Colonic mucosa (tissue), 4 donors: ENCODE measurements at places on chromosomes 3 and 15.

DNA sequence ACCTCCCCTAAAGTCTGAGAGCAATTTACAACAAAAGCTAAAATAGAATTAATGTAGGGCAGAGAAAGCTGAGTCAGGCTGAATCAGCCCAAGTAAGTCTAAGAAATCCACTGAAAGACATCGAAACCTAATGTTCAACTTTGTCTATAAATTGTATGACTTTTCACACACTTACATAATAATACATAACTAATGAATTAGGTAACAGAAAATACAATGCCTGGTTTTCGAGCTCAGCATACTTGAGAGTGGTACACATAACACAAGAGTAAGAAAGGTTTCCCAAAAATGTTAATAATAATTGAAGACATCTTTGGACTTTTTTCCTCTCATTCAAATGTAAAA lies 55.3 kb upstream of the VGLL4 start:
- DNase-seq, result no peak
- H3K4me3 ChIP-seq, result no peak overlapping the region
- H3K27ac ChIP-seq, result no peak overlapping the region
- H3K36me3 ChIP-seq, result no peaks in the 10 kb centered on the region
- H3K27me3 ChIP-seq, result no peaks in the 10 kb centered on the region

GRCh38 chr15:51874751-51875644 lies 45.5 kb downstream of the TMOD3 start:
- no peak overlapping the region for H3K4me3 ChIP-seq
- H3K36me3 ChIP-seq, result no peaks in the 10 kb centered on the region
- peak overlapping the region; percentile 58 for H3K27ac ChIP-seq
- peak; percentile 49 for DNase-seq
- H3K4me1 ChIP-seq, result peaks cover 5% of the 10 kb centered on the region

DNA sequence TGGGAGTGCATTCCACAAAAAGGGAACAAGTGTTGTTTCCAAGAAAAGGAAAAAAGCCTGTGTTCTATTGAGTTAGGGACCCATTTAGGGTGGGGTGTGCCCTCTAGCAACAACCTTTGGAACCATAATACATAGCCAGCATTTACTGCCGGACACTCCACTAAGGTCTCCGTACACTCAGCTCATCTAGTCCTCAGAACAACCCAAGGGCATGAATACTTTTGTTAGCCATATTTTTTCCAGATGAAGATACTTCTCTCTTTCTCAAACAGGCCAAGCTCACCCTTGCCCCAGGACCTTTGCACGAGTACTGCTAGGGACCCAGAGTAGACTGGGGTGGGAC lies 46.2 kb downstream of the GLDN start:
- DNase-seq, result no peak
- H3K4me1 ChIP-seq, result no peaks in the 10 kb centered on the region
- no peaks in the 10 kb centered on the region for H3K27me3 ChIP-seq
- H3K4me3 ChIP-seq, result no peak overlapping the region
- H3K27ac ChIP-seq, result no peak overlapping the region

DNA sequence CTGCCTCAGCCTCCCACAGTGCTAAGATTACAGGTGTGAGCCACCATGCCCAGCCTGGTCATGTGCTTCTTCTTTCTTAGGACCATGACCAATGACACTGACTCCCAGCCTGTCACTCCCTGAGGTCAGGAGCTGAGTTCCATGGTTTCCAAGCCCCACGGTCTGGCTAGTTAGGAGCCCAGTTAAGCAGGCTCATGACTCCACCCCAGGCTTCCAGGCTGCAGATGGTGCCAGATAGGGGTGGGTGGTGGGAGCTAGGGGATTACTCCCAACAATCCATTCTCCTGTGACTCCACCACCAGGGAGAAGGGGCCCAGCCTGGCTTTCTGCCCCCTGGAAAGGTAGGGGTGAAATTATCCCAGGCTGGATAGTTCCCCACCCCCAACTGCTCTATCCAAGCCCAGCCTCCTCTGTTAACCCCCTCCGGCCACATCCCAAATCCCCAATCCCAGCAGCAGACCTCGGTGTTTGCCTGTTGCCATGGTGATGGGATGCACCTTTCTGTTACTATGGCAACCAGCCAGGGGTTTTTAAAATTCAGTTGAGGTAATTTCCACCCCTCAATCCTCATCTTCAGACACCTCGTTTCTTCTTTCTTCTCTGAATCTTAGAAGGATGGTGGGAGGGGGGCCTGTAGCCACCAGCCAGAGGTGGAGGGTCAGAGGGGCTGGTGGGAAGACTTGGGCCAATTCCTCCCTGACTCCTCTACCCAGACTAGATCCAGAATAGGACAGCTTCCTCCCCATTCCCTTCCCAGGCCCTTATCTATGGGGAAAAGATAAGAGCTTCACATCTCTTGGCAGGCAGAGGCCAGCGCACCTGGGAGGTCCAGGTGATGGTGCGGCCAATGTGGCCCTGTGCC lies 22.5 kb upstream of the SEMA3F start:
- no peak for DNase-seq
- no peaks in the 10 kb centered on the region for H3K36me3 ChIP-seq
- H3K4me3 ChIP-seq, result no peak overlapping the region
- no peaks in the 10 kb centered on the region for H3K27me3 ChIP-seq
- H3K4me1 ChIP-seq, result no peaks in the 10 kb centered on the region
- no peak overlapping the region for H3K27ac ChIP-seq

GRCh38 chr3:150797155-150797554 lies 34.2 kb upstream of the SIAH2 start:
- H3K36me3 ChIP-seq, result no peaks in the 10 kb centered on the region
- H3K4me1 ChIP-seq, result no peaks in the 10 kb centered on the region
- H3K4me3 ChIP-seq, result no peak overlapping the region
- no peak for DNase-seq
- H3K27me3 ChIP-seq, result no peaks in the 10 kb centered on the region

DNA sequence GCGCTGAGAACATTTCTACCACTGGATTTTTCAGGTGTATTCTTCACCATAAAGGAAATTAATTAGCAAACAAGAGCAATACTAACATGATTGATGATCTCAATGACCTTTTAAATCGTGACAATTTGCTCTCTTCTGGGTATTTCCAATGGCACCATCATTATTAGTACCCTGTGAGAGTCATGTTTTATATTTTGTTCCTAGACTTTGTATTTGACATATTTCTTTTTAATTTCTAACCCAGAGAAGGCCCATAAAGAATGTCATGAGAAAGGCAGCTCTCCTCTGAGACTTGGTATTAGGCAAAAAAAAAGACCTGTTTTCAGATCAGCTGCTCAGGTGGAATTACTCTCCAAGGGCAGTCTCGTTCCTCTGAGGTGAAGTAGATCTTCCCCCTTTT lies 1253.4 kb downstream of the ROBO2 start:
- no peak overlapping the region for H3K27ac ChIP-seq
- no peak for DNase-seq
- H3K4me3 ChIP-seq, result no peak overlapping the region

DNA sequence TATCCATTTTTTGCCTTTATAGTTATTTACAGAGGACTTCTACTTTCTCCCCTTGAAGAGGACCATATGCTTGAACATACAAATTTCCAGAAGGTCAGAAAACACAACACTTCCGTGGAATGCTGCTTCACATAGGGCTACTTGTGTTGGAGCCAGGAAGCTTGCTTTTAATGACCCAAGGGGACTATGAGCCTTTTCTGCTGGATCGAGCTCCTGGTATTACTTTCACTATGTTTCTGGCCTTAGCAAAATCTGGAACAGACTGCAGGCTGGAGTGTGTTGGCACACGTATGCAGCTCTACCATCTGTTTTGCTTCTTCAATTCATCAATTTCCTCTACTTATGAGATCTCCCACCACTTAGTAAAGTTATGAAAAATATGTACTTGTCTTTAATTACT lies 69.3 kb upstream of the CBLB start:
- no peaks in the 10 kb centered on the region for H3K36me3 ChIP-seq
- no peaks in the 10 kb centered on the region for H3K4me1 ChIP-seq
- H3K27me3 ChIP-seq, result no peaks in the 10 kb centered on the region
- H3K27ac ChIP-seq, result no peak overlapping the region
- no peak overlapping the region for H3K4me3 ChIP-seq
- no peak for DNase-seq

DNA sequence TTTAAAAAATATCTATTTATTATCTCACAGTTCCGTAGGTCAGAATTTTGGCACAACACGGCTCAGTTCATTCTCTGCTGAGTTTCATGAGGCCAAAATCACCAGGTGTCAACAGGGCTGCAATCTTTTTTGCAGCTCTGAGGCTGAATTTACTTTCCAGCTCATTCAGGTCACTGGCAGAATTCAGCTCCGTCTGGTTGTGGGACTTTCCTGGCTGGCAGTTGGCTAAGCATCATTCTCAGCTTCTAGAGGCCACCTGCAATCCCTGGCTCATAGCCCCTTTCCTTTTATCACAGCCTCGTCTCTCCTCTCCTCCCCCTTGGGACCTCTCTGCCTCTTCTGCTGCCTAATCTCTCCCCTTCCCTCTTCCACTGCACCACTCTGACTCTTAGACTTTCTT lies 174.0 kb upstream of the WNT5A start:
- H3K27me3 ChIP-seq, result no peaks in the 10 kb centered on the region
- no peaks in the 10 kb centered on the region for H3K36me3 ChIP-seq
- H3K27ac ChIP-seq, result no peak overlapping the region
- no peak overlapping the region for H3K4me3 ChIP-seq
- no peak for DNase-seq
- no peaks in the 10 kb centered on the region for H3K4me1 ChIP-seq
